ENCODE measurements at places on chromosomes 4 and X.

DNA sequence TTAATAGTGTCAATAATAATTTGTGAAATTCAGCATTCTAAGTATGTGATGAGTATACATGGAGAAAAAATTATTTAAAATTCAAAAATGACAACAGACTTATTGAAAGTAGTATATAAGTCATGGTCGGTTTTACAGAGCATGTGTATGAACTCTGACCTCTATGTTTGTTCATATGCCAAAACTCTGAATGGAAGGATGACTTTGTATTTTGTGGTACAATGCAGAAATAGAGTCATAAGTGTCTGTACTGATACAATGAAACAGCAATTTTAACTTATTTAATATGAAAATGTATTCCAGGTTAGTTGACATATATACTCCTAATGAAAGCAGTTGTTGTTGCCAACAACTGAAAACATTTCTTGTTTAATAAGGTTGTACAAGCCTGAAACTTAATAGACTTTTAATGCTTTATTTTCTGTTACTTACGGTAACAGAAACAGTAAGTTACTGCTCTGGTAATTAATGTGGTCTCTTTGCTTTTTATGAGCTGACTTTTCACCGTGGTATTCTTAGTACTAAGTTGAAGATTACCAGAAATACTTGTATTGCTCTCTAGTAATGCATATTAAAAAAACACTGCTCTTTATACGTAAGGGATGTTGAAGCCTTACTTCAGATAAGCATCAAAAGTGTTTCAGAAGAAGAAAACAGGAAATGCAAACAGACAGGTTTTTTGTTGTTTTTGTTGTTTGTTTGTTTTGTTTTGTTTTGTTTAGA lies 1.9 kb downstream of the UBE2K start:
- no peak for DNase-seq

- no peak for DNase-seq
These were observed 172.0 kb downstream of the AASDH start for GRCh38 chr4:56215141-56215783.

GRCh38 chrX:138845786-138846185 lies 134.3 kb upstream of the FGF13 start:
- no peak for DNase-seq

GRCh38 chr4:1347410-1347864 lies 429 bp downstream of the UVSSA start:
- DNase-seq: no peak

GRCh38 chrX:120823556-120823955 lies 52.1 kb downstream of the CT47B1 start:
- peak; percentile 8 for DNase-seq

GRCh38 chrX:13029887-13030771 lies 14.3 kb downstream of the FAM9C start:
- DNase-seq: no peak

DNA sequence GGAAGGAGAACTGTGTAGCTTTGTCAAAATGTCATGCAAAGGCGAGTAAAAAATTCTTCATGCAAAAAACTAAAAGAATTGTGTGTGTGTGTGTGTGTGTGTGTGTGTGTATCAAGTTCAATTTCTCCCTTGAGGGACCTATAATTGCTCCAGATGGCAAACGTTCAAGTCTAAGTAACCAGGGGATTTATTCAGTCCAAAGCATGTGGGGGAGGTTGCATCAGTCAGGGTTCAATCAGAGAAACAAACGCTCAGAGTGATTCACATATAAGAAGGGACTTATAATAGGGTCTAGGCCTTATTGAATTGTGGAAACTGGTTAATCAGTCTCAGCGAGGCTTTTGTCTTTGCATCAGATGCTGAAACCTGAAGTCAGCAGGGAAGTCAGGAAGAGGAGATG lies 5.0 kb downstream of the DCAF8L1 start:
- no peak for DNase-seq

GRCh38 chr4:5635826-5636195 lies 72.5 kb downstream of the EVC2 start:
- no peak for DNase-seq

DNA sequence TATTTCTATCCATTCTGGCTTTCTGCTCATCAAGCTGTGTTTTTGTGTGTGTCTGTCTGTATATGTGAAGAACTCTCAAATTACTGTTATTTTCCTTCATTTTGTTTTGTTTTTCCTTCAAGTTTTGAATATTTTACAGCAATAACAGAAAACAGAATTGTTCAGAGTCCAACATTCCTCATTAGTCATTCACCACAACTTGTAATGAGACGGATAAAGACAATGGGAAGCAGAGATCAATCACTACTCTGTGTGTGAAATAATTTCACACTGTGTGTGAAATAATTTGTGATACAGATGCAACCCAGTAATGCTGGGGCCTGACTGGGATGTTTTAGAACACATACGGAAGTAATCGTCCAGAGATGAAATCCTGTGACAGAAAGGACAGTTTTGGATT lies 55.2 kb downstream of the HPGD start:
- DNase-seq: no peak

DNA sequence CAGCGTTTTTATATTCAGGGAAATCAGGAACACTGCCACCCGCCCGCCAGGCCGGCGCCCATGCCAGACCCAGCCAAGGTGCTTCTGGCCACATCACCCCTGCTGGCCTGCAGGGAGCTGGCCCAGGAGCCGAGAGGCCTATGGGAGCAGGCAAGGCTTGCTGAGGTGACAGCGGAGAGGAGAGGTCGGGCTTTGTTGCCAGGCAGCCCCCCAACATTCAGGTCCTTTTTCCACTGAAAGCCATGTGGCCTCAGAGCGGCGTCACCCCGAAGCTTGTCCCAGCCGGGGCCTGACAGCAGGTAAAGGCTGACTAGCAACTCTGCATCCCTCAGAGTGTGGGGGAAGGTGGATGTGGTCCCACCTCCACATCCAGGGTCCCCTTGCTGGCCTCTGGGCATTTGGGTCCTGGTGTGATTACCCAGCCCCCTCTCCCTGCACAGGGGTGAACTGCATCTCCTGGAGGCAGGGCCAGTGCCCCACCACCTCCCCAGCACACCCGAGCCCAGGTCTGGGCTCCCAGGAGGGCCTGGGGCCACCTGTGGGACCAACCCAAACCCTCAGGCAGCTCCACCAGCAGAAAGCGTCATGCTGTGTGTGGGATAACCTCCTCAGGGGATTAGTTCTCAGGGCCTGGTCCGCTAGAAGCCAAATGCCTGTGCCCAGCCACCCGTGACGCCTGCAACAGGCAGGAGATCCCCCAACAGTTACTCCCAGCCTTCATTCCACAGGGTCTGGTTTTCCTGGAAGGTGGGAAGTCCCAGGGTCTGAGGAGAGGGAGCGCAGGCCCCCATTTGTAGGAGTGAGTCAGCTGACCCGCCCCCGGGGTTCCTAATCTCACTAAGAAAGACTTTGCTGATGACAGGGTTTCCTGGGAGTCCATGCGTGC lies at the start of gene PDE6B:
Gene PDE6B, plus strand, starts transcription at position 869 of the 886 bp plus-strand sequence. CDS start 54 bp downstream, outside the sequence.
- DNase-seq: no peak

- DNase-seq: no peak
These were observed 2429.7 kb downstream of the PCDH7 start for GRCh38 chr4:33149658-33150524.

DNA sequence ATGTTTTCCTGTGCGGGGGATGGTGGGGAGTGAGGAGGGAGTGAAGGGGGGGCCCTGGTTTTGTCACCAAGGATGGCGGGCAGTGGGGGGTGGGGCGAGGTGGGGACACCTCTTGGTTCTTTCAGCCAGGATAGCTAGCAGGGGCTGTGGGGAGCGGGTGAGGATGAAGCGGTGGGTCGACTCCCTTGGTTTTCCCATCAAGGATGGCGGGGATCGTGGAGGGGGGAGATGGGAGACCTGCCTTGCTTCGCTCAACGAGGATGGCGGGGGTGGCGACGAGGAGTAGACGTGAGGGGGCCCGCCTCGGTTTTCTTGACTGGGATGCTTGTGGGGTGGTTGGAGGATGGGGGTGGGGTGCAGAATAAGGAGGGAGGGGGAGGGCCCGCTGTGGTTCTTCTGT lies 643 bp downstream of the FHL1 start:
- no peak for DNase-seq

GRCh38 chr4:101218894-101219293 lies 128.4 kb downstream of the PPP3CA start:
- DNase-seq: no peak

- no peak for DNase-seq
These were observed 2.7 kb downstream of the HS6ST2 start for GRCh38 chrX:132955690-132956089.

DNA sequence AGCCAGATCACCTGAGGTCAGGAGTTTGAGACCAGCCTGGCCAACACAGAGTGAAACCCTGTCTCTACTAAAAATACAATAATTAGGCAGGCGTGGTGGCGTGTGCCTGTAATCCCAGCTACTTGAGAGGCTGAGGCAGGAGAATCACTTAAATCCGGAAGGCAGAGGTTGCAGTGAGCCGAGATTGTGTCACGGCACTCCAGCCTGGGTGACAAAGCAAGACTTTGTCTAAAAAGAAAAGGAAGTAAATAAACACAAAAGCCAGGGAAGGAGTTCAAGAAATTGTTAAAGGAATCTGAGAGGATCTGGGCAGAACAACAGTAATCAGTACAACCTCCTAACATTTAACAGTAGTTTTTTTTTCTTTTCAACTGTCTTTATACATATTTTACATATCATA lies 48.7 kb upstream of the ARHGEF6 start:
- no peak for DNase-seq

DNA sequence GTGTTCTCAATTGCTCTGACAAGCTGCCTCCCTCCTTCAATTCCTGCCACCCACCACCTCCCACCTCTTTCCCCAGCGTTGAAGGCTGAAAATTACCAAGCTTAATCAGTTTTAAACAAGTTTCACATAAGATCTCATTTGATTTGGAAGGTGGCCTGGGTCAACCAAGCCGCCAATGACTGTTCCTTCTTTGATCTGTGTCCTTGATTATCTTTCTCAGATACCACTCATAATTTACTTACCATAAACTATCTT lies 211.4 kb downstream of the SLIT2 start:
- no peak for DNase-seq

DNA sequence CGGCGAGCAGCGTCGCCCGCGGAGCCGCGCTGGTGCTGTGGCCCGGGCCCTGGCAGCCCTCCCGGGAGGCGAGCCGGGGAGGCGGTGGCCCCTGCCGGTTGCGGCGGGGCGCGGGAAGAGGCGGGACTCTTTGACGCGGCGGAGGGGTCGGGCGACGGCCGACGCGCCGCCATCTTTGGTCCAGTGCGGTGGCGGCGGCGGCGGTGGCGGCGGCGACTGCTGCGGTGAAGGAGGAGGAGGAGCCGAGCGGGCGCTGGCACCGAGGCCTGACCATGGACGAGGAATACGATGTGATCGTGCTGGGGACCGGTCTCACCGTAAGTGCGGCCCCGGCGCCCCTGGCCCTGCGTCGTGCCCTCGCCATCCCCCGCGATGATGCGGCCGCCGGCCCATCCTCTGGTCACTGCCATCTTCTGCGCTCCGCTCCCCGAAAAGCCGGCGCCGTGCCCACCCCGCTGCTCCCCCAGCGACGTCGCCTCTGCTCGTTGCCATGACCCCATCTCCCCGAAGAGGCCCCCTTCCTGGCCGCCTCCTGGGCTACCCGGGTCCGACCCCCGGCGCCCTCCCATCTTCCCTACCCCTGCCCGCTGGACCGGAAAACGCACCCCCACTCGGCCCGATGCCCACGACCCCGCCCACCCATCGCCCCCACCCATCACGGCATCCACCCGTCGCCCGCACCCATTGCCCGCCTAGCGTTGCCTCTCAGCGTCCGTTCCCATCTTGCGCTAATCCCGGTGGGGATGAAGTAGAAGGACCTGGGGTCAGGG lies at the start of gene GDI1:
Gene GDI1, plus strand, starts transcription at position 172 of the 770 bp plus-strand sequence. Its CDS starts 101 bp downstream, at position 273.
- DNase-seq: no peak

DNA sequence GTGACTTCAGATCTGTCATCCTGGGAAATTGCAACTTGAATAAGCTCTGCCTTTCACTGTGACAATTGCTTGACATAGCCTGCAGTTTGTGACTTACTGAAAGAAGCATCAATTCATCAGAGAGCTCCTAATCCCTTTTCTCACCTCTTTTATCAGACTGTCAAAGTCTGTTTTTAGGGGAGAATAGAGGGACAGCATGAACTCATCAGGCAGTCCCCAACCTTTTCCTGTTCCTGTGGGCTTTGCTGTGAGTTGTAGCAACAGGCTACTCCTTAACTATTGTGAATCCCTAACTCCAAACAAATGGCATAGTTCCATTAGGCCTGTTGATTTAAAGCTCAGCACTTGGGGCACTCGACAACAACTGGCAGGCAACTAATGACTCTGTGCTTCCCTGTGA lies 64.9 kb downstream of the DOCK11 start:
- no peak for DNase-seq

DNA sequence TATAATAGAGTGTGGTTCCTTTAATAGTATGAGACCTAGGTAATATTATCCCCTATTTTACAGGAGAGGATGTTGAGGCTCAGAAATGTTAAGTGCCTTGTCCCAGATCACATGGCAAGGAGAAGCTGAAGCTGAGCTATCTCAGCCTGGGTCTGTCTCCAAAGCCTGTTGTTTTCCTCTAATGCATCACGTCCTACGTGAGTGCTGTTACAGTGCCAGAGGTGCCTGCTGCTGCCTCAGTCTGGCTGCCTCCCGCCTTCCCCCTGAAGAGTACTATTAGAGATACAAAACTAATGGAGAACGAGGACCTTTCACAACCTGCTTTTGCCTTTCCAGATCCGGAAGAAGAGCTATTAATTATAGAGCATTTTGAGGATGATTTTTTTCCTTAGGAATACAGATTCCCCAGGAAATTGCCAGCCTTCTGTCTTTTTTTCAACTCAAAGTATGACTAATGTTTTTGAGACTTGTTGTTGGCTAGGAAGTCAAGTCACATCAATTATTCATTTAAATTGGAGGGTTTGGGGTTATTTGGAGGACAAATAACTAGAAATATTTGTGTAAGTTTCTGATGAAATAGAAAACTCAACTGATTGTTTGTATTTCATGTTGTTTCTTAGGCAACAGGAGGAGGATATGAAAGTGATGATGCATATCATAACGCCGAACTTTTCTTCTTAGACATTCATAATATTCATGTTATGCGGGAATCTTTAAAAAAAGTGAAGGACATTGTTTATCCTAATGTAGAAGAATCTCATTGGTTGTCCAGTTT lies 43.9 kb upstream of the MTMR1 start:
- DNase-seq: no peak

- DNase-seq: no peak
These were observed 151.2 kb upstream of the TLL1 start for GRCh38 chr4:165721815-165722214.

DNA sequence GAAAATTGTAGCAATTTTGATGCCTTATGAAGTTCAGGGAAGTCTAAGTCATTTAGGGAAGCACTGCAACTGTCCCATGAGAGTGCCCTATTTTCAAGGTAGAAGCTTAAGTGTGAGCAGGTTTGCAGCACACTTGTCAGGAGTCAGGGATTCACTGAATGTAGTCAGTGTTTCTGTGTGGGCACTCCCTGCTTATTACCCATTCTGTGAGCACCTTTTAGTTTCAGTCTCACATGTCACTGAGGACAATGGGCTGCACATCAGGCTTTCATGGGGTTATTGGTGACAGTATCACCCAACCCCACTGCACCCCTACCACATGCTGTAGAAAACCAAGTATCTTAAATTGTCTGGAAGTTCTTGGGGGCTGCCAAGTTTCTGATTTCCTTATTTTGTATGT lies 2.9 kb upstream of the CCNG2 start:
- no peak for DNase-seq

DNA sequence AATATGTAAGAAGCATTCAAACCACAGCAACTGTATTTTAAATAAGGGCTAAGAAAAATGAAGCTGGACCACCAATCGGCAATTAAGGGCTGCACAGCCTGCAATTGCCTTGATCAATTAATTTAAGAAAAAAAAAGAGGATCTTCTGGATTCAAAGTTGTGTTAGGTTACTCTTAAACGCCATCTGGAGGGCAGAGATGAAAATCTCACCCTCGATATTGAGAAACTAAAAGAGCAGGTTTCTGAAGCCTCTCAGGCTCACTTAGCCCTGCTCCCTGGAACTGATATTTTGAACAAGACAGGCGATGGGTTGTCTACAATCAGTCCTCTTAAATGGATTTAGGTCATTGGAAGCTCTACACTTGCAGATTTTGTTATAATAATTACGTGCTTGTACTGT lies 579.4 kb downstream of the GRXCR1 start:
- no peak for DNase-seq

Measured in NCI-H1417 treated with DMSO at 0.1 percent for 48 hours (cell line).